Neural crest cell (in vitro differentiated cells): ENCODE measurements at places on chromosomes 2 and 18. TPM values are rescaled to one million over a fixed set of nuclear protein-coding genes. Genes with fewer than 3 reads are reported as not detected.

- no peak for DNase-seq
- no peaks in the 10 kb centered on the region for H3K4me1 ChIP-seq
- H3K27ac ChIP-seq = no peak overlapping the region
- no peaks in the 10 kb centered on the region for H3K36me3 ChIP-seq
- H3K27me3 ChIP-seq = no peaks in the 10 kb centered on the region
Observed at GRCh38 chr2:192687015-192687414, 492.3 kb upstream of the TMEFF2 start.

IRS1 gene
- total RNA-seq = 14.8 and 15.1 TPM in 2 replicates

NAT8 gene
- not detected in 2 replicates for total RNA-seq

CYP26B1 gene
- total RNA-seq = 15.4 and 16.4 TPM in 2 replicates

- H3K36me3 ChIP-seq = no peaks in the 10 kb centered on the region
- H3K27me3 ChIP-seq = peaks cover 21% of the 10 kb centered on the region
- no peak overlapping the region for H3K27ac ChIP-seq
- DNase-seq = no peak
Observed at GRCh38 chr2:197813093-197813787, 8.8 kb downstream of the PLCL1 start.

DSEL gene
- total RNA-seq = 2.7 TPM in 2 replicates

C2orf81 gene
- total RNA-seq = 7.3 and 7.9 TPM in 2 replicates

KRTCAP3 gene
- 5.5 and 6.9 TPM in 2 replicates for total RNA-seq

DNA sequence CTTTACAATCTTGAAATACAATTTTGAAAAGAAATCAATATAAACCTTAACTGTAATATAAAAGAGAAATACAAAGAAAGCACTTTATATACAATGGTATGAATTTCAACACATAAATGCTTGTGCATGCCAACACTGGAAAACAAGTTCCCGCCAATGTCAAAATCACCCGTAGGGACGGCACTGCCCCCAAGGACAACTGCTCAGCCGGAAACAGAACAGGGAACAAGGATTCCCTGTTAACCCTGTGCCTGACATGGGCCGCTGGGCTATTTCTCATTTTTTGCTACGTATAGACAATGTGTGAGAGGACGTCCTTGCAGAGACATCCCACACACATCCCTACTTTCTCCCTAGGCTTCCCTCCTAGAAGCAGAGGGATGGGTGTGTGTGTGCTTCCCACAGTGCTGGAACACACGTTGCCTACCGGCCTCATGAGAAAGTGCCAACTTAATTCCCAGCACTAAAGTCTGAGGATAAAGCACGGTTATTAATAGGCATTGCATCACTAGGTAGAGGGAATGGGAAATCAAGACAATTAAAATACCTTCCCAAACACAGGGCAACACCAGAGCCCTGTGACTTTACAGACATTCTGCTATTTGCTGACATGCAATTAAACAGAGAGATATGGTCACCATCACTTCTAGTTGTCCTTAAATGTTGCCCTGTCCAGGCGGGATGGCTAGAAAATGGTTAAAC, 14.4 kb downstream of the AFG3L2 start:
- H3K4me3 ChIP-seq = no peak overlapping the region
- H3K4me1 ChIP-seq = no peaks in the 10 kb centered on the region
- H3K27ac ChIP-seq = no peak overlapping the region
- H3K27me3 ChIP-seq = no peaks in the 10 kb centered on the region

DNA sequence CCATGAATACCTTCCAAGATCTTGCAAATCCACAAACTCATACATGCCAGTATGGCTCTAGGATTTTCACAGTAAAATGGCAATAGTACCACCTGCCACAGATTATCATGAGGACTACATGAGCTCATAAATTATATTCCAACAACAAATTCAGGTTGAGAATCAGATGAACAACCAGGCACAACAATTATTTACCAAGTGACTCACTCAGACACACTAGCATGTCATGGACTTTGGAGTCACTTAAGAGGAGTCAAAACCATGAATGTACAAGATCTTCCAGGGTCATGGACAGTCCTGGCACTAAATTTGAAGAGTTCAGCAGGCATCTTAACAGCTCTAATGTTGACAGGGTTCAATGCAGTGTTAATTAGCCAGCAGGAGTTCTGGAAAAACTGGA, 34.4 kb upstream of the BZW1 start:
- DNase-seq = no peak
- H3K4me3 ChIP-seq = no peak overlapping the region
- H3K27ac ChIP-seq = no peak overlapping the region
- H3K27me3 ChIP-seq = peaks cover 2% of the 10 kb centered on the region
- no peaks in the 10 kb centered on the region for H3K4me1 ChIP-seq
- no peaks in the 10 kb centered on the region for H3K36me3 ChIP-seq

DNA sequence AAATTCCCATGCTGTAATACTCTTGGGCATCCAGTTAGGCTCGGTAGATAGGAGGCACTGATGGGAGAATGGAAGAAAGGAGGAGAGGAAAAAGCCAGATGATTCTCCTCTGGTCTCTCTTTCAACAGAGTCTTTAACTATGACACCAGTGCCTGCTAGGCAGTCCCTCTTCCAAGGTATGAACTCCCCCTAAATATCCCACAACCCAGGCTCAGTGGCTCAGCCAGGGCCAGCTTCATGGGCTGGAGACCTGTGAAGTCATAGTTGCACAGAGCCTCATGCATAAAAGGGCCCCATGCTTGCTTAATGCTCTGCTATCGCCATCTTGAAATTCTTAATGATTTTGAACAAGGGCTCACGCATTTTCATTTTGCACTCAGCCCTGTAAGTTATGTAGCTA, 869.2 kb upstream of the GCFC2 start:
- H3K4me1 ChIP-seq = no peaks in the 10 kb centered on the region
- no peak for DNase-seq
- no peak overlapping the region for H3K27ac ChIP-seq
- H3K36me3 ChIP-seq = peaks cover 4% of the 10 kb centered on the region

GRCh38 chr2:156890529-156891148, 366.9 kb upstream of the GALNT5 start:
- peak overlapping the region; percentile 68 for H3K27ac ChIP-seq
- no peaks in the 10 kb centered on the region for H3K27me3 ChIP-seq
- no peaks in the 10 kb centered on the region for H3K36me3 ChIP-seq
- H3K4me1 ChIP-seq = peaks cover 36% of the 10 kb centered on the region

GRCh38 chr2:180015951-180016709, 9.0 kb upstream of the CWC22 start:
- no peak overlapping the region for H3K27ac ChIP-seq
- H3K4me1 ChIP-seq = no peaks in the 10 kb centered on the region

DNA sequence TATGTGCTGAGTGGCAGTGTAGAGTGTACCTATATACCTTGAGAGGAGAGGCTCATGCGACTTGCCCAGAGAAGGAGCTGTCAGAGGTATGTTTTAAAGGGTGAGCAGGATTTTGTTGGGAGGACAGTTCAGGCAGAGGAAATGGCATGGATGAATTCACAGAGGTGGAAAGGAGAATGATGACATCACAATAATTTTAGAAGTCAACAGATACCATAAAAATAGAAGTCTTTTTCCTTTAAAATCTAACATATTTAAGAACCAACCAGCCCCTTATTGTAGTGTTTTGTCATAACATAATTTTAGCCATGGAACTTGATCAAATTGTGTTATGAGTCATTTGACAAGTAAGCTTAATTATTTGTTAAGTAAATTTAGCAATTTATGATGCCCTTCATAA, 538.1 kb upstream of the GYPC start:
- no peaks in the 10 kb centered on the region for H3K4me1 ChIP-seq
- no peak overlapping the region for H3K4me3 ChIP-seq
- no peaks in the 10 kb centered on the region for H3K36me3 ChIP-seq
- H3K27ac ChIP-seq = no peak overlapping the region
- H3K27me3 ChIP-seq = no peaks in the 10 kb centered on the region

CCBE1 gene
- 0.18 and 0.33 TPM in 2 replicates for total RNA-seq

MC4R gene
- 0.19 TPM in 1 of 2 replicates, not detected in the other for total RNA-seq

TMEM169 gene
- 29.7 and 34.8 TPM in 2 replicates for total RNA-seq

PGAP1 gene
- 45.1 and 48.2 TPM in 2 replicates for total RNA-seq

KCTD1 gene
- total RNA-seq = 27.8 and 29.7 TPM in 2 replicates

MAP3K20 gene
- total RNA-seq = 27.6 and 28.5 TPM in 2 replicates

DNA sequence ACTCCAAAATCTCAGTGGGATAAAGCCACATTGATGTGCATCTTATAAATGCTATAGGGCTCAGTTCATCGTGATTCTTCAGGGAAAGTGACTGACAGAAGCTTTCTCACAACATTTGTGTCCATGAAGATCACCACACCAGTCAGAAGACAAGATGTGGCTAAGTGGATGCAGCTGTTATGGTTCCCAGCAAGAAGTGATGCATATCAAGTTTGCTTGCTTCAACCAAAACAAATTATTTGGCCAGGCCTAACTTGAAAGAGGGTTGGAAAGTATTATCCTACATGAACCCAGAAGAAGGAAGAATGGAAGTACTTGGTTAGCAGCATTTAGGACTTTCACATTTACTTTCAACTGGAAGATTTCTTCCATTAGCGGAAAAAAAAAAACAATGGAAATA, 210.0 kb upstream of the ACVR2A start:
- peaks cover 3% of the 10 kb centered on the region for H3K27me3 ChIP-seq
- no peaks in the 10 kb centered on the region for H3K36me3 ChIP-seq
- no peak for DNase-seq
- no peak overlapping the region for H3K4me3 ChIP-seq

DNA sequence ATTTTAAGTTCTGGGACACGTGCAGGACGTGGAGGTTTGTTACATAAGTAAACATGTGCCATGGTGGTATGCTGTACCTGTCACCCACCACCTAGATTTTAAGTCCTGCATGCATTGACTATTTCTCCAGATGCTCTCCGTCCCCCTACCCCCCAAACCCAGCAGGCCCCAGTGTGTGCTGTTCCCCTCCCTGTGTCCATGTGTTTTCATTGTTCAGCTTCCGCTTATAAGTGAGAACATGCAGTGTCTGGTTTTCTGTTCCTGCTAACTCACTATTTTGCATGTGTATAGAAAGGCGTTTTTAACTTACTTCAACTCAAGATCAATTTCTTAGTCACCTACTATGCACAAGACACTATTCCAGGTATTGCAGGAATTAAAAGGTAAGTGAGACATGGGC, 128.0 kb downstream of the PLCL1 start:
- H3K4me3 ChIP-seq = no peak overlapping the region
- H3K27me3 ChIP-seq = no peaks in the 10 kb centered on the region
- H3K4me1 ChIP-seq = peaks cover 4% of the 10 kb centered on the region
- no peak for DNase-seq

GRCh38 chr2:22912398-22912797, 472.6 kb upstream of the KLHL29 start:
- no peaks in the 10 kb centered on the region for H3K36me3 ChIP-seq
- no peak overlapping the region for H3K4me3 ChIP-seq
- H3K4me1 ChIP-seq = no peaks in the 10 kb centered on the region

SLC4A3 gene
- 10.0 and 11.4 TPM in 2 replicates for total RNA-seq

TP53I3 gene
- total RNA-seq = 38.3 and 40.8 TPM in 2 replicates

DNA sequence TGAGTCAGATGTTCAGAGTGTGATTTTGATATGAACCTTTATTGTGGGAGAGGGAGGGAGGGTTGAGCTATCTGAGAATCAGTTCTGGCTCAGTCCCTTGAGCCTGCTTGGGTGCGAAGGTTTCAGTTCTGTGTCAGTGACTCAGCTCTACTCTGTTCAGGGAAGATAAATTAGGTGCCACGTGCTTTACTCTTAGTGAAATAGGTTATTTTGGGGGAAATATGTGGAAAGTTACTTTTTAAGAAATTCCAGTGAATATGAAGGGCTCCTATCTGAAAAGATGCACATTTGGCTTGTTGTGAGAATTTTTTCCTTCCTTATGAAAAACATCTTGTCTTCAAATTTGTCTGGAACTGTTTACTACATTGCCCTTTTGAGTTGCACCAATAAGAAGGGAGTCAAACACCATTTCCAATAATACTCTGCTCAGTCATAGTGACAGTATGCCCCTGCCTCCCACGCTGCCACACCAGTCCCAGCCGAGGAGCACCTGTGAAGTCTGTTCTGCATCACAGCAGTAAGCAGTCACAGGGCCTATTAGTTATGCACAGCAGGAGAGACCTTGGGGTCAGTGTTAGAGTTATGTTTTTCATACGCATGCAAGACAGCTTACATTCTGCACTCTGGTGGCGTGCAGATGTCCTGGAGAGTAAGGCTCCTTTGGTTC, 32.8 kb upstream of the DNAH7 start:
- no peaks in the 10 kb centered on the region for H3K36me3 ChIP-seq
- no peaks in the 10 kb centered on the region for H3K27me3 ChIP-seq
- DNase-seq = no peak
- peak overlapping the region; percentile 74 for H3K27ac ChIP-seq
- H3K4me3 ChIP-seq = no peak overlapping the region
- peaks cover 4% of the 10 kb centered on the region for H3K4me1 ChIP-seq

ALK gene
- 2.0 and 2.1 TPM in 2 replicates for total RNA-seq

GRCh38 chr2:181393472-181393871, 63.7 kb upstream of the ITGA4 start:
- no peak for DNase-seq
- H3K36me3 ChIP-seq = peaks cover 2% of the 10 kb centered on the region
- peaks cover 27% of the 10 kb centered on the region for H3K4me1 ChIP-seq
- H3K4me3 ChIP-seq = no peak overlapping the region
- peak overlapping the region; percentile 96 for H3K27ac ChIP-seq
